ENCODE measurements at places on chromosomes 5 and 9.

DNA sequence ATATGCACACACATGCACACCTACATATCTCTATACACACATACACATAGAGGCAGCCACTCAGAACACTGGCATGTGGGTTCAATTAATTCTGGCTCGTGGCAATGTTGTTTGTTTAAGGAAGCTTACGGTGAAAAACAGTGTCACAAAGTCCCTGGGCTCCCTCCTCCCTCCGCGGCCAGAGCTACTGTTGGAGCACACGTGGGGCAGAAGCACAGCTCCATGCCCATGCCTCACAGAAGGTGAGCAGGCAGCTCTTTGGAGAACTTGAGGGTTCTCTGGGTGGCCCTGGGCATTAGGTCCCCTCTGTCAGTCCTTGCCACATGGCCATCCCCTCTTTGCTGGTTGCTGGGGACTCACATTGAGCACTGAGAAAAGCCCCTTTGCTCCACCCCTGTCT, 107.5 kb downstream of the GADD45G start:
- DNase-seq, result no peak

- no peak for DNase-seq
Observed at GRCh38 chr5:141084487-141084989, 9.9 kb upstream of the PCDHB2 start.

DNA sequence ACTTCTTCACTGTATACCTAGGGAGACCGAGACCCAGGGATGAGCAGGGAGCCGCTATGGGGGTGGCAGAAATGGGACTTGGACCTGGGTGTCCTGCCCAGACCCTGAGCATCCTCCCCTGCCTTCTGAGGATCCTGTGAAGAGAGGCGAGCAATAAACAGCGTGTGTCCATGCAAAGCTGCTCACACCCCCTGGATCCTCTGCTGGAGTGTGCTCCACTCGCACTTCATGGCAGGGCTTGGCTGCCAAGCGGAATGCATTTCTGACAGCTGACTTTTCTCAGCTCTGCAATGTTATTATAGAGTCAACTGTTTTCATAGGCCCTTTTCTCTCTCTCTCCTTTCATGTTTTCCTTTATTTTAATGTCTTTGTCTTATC, 31.0 kb upstream of the ALDH1B1 start:
- DNase-seq, result no peak

- no peak for DNase-seq
Observed at GRCh38 chr9:101167490-101168134, 139.1 kb downstream of the PLPPR1 start.

- DNase-seq, result no peak
Observed at GRCh38 chr5:135137146-135137915, 103.3 kb upstream of the PITX1 start.

DNA sequence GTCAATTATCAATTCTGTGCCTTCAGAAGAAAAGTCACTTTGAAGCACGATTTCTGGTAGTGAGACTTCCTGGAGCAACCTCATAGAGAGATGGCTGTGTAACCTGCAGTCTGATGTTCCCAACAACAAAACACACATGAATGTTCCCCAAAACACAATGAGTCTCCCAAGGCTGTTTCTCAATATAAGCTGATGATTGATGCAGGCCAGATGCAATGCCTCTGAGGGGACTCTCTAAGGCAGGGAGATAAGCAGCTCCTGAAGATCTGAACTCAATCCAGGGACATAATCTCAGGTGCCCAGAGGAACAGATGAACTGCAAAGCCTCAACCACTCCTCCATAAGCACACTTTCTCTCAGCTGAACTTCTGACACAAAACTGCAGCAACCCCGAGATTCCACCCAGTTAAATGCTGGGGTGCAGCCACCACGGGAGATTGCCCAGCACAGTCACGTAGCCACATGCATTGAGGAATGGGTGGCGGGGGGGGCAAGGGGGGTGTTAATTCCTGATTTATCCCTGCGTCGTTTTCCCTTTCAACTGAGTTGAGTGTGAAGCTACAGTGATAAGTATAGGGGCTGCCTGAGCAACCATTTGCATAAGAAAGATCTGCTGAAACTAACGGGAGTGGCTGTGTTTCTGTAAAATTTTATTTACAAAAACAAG, 122.7 kb upstream of the RASEF start:
- DNase-seq, result no peak

DNA sequence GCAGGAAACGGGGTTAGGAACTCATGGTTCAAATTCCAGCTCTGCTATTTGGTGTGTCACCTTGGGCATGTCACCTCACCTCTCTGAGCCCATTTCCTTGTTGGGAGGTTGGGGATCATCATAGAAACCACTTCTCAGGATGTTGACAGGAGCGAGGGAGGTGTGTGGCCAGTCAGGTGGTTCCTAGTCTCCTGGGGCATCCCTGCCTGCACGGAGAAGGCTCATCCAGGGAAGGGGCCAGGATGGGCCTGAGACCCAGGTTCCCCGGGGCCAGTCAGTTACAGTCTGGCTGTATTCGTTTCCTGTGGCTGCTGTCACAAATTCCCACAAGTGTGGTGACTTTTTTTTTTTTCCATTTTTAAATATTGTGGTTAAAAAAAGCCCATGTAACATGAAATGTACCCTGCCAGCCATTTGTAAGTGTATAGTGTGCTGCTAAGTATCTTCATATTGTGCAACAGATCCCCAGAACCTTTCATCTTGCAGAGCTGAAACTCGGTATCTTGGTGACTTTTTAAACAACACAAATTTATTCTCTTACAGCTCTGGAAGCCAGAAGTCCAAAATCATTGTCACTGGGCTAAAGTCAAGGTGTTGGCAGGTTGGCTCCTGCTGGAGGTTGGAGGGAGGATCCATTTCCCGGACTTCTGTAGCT, 78.7 kb upstream of the UNC5A start:
- no peak for DNase-seq

DNA sequence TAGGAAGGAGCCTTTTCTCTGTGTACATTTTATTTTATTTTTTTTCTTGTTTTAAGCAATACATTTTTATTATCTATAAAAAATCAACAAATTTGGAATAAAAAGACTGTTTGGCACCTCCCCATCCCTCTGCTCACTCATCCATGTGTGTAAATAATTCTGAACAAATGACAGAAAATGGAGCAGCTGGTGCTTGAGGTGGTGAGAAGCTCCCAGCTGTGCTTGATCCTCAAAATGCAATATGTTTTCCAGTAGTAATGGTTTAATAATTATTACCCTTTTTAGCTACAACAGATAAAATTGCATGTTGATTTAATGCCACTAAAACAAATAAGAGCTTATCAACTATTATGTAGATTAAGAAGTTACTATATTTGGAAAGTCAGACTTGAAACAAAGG, 132.5 kb downstream of the CDH18 start:
- no peak for DNase-seq

DNA sequence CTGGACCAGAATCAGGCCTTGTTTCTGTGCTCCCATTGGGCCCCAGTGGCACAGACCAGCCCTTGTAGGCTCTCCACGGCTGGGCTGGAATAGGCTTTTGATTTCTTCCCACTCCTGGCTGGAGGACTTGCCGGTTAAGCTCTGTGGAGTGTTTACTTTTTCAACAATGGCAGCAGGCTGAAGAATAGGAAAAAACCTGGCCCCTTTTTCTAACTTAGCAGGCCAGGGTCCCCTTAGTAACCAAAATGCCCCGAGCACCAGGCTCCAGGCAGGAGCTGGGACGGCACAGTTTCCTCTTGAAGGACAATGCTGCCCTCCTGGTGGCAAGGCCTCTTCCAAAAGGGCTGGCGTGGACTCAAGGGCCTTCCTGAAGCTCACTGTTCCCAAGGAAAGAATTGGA, 230.3 kb downstream of the CRB2 start:
- DNase-seq, result no peak

DNA sequence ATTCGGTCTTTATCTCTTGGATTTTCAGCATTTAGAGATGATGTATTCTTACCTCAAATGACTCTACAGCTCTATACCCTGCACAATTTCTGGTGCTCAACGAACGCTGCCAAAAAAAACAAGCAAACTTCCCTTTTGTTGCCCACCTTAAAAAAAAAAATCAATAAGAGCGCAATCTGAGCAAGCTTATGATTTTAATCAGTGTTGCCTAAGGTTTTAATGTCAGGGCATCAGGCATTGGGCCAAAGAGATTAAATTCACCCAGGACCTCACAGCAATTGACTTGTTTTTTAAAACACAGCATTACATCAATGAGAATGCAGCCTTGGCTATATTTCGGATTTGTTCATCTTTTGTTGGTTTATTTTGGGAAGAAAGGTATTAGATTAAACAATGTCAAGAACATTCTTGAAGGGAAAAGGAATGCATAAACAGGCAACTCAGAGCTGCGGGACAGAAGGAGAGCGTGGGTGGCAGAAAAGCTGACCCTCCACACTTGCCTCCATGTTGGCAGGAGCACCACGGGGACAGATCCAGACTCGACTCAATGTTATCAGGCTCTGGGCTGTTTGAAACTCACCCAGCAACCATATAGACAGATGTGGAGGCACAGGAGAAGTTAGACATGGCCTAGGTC, 127.5 kb upstream of the DAPK1 start:
- no peak for DNase-seq

DNA sequence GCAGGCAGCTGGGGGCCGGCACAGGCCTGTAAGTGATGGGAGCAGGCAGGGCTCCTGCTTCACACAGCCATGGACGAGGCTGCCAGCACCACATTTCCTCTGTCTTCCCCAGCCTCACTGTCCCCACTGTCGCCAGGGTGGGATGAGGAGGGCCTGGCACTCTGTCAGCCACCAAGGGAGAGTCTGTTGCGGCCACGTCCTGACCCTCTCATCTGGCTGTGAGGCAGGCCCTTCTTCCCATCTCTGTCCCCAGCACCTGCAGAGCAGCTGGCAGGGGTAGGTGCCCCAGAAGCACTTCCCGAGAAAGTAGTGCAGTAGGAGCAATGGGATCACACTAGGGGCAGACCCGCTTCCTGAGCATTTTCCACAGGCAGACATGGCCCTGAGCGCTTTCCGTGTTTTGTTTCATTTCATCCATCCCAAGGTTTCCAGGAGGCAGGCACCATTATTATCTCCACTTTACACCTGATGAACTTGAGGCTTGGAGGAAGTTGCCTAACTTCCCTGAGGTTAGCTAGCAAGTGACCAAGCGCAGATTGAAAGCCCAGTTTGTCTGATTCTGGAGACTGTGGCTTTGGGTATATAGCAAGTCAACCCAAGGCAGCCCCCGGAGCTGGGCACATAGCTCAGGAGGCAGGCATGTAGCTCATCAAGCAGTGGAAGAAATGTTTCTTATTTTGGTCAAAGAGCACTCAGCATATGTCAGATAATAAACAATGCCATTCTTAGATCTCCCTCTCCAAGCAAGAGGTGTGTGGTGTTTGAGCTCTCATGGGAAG, 202.4 kb downstream of the DAB2IP start:
- no peak for DNase-seq

DNA sequence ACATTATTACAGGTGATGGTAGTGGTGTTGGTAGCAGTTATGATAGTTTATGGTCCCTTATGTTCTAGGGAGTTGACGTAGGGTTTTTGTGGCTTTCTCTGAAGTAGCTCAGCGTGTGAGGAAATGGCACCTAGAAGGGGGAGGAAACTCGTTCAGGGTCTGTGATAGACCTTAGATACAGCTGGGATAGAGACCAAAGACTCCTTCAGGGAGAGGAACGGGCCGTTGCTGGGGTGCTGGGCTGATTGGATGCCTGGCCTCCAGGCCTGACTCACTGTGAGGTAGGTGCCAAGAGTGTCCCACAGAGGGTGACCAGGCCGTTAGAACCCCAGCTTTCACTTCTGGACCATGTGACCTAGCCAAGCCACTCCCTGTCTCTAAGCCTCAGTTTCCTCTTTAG, 96.6 kb downstream of the DAB2IP start:
- no peak for DNase-seq

DNA sequence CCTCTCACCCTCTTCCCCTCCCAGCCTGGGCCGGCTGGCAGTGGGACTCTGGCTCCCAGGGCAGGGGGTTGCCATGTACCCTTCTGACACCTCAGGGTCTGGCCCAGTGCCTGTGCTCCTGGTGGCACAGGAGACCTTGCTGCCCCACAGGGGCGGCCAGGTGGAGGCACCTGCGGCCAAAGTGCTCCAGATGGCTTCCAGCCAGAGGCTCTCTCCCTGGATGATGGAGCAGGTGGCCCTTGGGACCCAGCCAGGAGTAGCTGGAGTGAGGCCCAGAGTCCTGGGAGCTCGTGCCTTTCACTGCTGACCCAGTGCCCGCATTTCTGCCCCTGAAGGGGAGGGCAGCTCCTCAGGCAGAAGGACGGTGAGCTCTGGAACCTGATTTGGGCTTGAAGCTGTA, 87.3 kb downstream of the NTNG2 start:
- no peak for DNase-seq

DNA sequence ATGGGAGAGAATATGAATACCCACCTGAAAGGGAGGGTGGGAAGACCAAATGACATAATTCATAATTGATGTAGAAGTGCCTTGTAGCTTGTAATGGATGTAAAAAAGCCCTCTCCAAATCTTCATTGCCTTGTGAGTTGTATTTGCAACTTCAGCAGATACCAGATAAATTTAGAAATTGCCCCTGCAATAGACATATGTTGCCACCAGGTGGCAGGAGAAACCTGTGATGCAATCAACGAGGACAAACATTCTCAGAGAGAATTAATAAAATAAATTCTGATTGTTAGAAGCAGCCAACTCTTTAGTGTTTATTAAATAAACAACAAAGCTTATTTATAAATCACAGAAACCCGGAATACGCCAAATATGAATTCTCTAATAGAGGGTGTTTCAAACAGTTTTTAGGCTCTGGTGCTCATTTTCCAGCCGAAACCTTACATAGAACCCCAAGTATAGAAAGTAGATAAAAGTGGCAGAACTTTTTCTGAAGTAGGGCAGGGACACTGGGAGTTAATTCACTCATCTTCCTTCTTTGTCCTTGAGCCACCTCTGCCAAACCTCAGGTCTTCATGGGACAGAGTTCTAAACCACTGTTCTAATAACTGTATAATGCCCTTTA, 147.8 kb downstream of the TMEM38B start:
- DNase-seq, result no peak

Data from activated T-helper 1 cell treated with anti-CD3 and anti-CD28 coated beads, Interleukin-2, amount 50 U/mL, for 16 hours (primary cell).